ENCODE measurements at places on chromosomes 4 and X.

GRCh38 chrX:18927558-18927957 lies 56.4 kb downstream of the PHKA2 start:
- no peak for DNase-seq

DNA sequence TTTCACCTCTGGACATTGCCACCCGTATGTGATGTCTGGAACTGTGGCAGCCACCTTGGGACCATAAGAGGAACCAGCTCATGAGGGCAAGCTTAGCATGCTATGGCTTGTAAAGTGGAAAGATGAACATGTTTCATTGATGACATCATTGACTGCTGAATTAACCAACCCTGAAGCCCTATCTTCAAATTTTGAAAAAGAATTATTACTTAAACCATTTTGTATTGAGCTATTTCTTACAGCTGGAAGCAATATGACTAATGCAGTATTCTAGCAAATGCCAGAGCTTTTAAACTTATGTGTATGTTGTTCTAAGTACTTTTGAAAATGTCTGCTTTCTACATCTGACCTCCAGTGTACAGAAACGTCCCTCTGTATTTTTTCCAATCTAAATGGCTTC lies 18.1 kb downstream of the GUCY2F start:
- DNase-seq: no peak

- no peak for DNase-seq
Measured at GRCh38 chr4:175459571-175459970, 352.5 kb downstream of the GPM6A start.

DNA sequence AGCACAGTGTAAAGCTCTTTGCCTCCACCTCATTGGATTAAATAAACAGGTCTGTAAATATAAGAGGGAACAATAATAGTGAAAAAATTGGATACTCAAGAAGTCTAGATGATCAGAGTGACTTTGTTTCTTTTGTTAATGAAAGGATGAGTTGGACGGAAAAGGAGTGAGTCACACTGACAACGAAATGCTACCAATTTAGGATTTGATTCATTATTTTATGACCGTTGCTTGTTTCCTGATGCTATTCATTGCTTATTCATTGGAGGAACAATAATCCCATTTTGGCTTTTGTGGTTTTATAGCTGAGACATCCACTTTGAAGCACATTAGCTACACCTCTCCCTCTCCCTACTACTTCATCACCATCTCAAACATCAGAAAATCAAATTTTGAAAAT lies 74.4 kb upstream of the DYNLT3 start:
- DNase-seq: no peak

- DNase-seq: no peak
Measured at GRCh38 chrX:21528076-21528475, 130.1 kb downstream of the KLHL34 start.

DNA sequence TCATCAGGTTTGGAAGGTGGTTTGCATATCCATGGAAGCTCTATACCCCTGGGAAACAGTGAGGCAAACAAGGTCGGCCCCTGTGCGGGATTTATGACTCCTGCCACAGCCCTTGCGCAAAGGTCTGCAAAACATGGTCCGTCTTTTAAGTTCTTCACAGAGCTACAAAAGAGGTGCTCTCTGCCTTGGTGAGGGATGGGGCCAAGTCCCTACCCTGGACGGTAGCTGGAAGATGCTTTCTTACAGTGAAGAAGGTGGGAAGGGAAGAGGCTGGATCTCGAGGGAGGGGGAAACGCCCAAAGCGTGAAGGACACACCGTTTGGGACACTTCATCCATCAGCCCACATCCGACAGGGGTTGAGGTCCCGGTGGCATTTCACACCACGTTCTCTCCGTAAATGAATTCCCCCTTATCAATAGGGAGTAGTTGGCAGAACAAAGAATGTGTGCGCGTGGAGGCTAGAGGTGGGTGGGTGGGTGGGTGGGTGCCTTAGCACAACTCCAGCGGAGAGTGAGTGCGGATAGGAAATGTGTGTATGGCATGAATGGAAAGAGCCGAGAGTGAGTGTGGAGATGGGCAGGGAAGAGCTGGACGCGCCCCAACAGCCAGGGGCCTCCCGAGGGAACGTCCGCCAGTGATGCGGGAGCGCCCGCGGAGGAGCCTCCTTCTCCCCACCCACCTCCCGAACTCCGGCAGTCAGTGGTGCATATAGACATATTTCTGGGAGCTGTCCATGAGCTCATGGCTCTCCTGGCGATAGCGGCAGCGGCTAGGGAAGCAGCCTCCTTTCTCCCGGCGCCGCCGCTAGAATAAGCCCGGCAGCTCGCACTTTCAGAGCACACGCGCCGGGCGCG lies 68.3 kb downstream of the LARP7 start:
- no peak for DNase-seq

DNA sequence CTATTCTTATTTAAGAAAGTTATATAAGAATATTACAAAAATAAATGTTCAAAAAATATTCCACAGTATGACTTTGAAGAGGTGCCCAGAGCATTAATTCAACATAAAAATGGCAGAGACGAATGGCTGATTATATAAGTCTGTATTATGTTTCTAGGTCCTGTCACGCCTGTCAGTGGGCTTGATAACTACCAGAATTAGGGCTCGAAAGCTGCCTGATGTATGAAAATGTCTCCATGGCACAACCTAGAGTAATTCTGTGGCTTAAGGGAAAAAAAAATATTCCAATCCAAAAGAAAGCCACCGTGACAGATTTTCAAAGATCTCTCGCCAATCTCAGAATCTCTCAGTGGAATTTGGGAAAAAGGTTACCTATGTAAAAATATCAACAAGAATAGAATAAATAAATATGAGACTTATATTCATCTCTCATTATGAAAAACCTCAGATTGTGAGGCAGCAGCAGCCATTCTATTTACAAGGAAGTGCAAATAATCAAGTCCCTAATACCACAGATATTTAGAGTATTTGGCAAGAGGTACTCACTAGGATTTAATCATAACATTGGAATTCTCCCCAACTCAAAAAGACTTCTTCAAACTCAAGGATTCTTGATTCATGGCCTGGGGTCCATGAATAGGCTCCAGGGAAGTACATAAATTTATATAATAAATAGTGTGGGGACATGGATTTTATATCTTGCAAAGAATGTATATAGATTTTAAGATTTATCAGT lies 489.1 kb upstream of the INTU start:
- no peak for DNase-seq

DNA sequence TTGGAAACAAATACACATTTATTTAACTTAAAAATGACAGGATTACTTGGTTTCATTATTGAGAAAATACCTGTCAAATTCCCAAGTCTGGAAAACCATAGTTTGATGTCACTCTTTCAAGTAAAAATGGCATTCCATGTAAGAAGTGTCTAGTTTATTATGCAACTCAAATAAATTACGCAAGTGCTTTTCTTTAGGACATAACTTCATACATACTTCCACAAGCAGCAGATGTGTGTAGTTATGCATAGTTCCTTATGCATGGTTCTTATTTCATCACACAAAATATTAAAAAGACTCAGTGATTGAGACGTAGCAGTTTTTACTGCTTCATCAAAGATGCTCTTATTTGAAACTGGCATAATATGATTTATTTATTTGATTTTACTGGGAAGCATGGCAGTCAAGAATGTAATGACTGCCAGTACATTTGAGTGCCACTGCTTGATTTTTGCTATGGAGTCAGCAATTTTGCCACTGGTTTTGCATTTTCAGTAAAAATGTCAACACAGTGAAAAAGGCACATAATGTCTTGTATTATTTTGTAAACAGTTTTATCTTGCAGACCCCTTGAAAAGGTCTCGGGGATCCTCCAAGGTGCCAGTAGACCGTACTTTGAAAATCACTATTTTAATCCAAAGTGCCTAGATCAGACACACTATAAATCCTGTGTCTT lies 62.1 kb downstream of the CLCN3 start:
- no peak for DNase-seq

DNA sequence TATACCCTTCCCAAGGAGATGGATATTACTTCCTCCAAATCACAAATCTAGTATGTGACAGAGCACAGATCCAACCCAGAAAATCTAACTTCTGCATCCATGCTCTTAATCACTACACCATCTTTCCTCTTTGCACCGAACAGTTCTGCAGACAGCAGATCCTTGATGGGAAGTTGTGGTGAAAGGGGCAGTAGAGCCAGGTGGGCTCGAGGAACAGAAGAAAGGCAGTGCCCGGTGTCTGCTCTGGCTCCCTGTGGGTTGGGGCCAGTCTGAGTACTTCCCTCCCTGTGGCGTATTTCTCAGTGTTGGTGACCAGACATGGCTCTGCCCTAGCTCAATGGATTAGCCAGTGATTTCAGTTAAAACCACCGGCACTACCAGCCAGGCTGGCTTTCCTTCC lies 15.3 kb downstream of the HOPX start:
- no peak for DNase-seq

- no peak for DNase-seq
Measured at GRCh38 chr4:66045913-66046312, 375.6 kb upstream of the EPHA5 start.

DNA sequence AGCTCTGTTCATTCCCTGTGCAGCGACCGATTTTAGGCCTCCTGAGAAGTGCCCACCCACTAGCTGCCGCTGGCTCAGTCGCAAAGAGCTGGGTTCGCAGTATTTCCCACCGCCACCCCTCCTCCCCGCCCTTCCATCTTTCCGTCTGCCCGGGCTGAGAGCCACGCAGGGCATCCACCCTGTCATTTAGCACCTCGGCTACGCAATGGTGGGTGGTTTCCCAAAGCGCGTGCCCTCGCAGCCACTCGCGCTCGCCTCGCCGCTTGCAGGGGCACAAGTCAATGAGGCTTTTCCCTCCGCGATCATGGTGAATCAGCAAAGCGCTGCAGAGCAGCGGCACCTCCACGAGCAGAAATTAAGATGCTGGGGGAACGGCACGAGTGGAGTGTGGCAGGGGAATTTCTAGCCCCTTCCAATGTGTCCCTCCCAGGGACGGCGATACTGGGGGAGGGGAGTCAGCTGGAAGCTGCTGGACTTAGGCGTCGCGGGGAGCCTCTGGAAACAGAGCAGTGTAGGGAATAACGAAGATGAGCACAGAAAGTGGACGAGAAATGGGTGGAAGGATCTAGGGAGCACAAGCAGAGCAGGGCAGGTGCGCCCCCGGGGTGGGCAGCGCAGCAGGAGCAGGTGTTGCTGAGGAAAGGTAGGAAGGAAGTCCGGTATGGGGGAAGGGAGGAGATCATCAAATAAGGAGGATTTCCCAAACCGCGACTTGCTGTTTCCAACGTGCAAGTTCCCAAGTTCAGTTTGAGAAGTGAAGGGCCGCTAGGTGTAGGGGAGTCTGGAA lies 2.4 kb upstream of the PTCHD1 start:
- DNase-seq: no peak

DNA sequence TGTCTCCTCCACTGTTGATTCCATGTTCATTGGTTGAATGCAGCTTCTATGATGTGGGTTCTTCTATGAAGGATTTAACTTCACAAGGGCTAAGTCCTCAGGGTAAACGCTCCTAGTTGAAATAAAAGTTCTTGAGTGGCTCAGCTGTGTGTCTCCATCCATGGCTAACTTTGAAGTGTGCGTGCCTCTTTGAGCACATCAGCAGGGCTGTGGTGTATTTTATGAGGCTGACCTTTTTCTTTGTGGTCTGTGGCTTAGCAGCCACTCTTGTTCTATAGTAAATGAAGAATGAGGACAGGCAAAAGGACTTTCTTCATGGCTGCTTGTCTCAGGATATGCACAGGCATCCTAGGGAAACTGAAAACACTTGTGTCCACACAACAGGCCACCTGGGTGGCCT lies 88.5 kb downstream of the KIT start:
- no peak for DNase-seq

DNA sequence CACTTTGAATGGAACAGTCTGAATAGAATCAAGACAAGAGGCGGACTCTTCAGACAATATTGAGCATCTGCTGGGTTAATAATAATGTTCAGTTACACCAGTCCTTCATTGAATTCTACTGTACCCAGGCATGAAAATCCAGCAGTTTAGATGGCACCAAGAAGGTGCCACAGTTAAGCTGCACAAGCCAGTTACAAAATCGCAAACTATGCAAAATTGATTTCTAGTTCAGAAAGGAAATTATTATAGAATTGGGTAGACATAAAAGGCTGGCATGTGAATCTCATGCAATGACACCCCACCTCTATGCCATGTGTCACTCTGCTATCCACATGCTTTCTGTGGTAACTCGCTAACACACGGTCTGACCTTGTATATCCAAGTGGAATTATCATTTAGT lies 105.8 kb upstream of the VCX3A start:
- no peak for DNase-seq

GRCh38 chrX:28876408-28876807 lies 289.2 kb downstream of the IL1RAPL1 start:
- DNase-seq: no peak

GRCh38 chr4:184422378-184422777 lies 52.0 kb downstream of the IRF2 start:
- DNase-seq: no peak

DNA sequence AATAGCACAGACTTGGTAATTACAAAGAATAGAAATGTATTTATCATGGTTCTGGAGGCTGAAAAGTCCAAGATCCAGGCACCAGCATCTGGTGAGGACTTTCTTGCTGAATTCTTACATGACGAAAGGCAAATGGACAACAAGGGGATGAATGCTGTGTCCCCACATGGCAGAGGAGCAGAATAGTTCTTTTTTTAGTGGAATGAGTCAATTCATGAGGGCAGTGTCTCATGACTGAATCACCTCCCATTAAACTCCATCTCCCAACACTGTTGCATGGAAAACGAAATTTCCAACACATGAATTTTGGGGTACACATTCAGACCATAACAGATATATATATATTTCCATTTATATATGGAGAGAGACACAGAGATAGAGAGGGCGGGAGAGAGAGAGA lies 628.3 kb downstream of the TRIML1 start:
- no peak for DNase-seq

GRCh38 chr4:101693842-101694398 lies 96.6 kb upstream of the BANK1 start:
- no peak for DNase-seq

- DNase-seq: no peak
Measured at GRCh38 chrX:2450681-2451080, 50.1 kb downstream of the DHRSX start.

- no peak for DNase-seq
Measured at GRCh38 chrX:79365591-79365990, 1.5 kb downstream of the ITM2A start.

GRCh38 chrX:150303386-150304097 lies 59.6 kb upstream of the MAMLD1 start:
- DNase-seq: no peak

GRCh38 chrX:130060122-130061069 lies 49.9 kb downstream of the ELF4 start:
- DNase-seq: peak; percentile 68

- DNase-seq: no peak
Measured at GRCh38 chr4:100828364-100828763, 310.5 kb upstream of the EMCN start.

GRCh38 chr4:108651014-108651791 lies 804 bp downstream of the OSTC start:
- no peak for DNase-seq

All from activated CD4-positive, alpha-beta T cell treated with anti-CD3 and anti-CD28 coated beads, Interleukin-2, amount 50 U/mL, for 24 hours (primary cell).